ENCODE measurements at places on chromosomes 13 and 19. TPM values are rescaled to one million over a fixed set of nuclear protein-coding genes. Genes with fewer than 3 reads are reported as not detected.

DNA sequence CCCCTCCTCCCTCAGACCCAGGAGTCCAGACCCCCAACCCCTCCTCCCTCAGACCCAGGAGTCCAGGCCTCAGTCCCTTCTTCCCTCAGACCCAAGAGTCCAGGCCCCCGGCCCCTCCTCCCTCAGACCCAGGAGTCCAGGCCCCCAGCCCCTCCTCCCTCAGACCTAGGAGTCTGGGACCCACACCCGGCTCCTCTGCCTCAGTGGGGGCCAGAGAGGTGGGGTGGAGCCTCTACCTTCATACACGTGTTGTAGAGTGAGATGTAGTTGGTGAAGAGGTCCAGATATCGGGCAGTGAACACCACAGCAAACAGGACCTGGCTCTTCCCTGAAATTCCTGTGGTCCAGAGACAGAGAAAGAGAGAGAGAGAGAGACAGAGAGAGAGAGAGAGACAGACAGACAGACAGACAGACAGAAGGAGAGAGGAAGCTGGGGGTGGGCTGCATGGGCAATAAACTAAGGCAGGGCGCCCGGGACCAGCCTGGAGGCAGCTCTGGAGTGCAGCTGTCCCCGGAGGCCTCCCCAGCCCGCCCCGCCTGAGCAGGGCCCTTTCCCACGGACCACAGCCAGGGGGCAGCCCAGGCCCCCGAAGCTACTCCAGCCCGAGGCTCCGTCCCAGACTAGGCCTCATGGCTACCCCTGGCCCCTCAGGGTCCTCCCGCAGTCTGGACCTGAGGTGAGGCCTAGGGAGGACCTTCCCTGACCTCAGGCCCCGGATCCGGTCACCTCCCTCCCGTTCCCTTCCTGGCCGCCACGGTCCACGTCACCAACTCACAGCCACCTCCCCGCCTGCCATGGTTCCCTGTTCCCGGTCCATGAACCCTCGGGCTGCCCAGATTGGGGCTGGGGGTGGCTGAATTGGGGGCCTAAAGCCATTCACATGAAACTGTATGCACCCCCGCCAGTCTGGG is 907 bp downstream of the KDELR1 start:
- peak overlapping the region; percentile 89 for H3K4me3 ChIP-seq
- H3K36me3 ChIP-seq, result peaks cover 22% of the 10 kb centered on the region
- DNase-seq, result peak; percentile 60
- peaks cover 34% of the 10 kb centered on the region for H3K4me1 ChIP-seq
- peaks cover 10% of the 10 kb centered on the region for H3K27me3 ChIP-seq

Gene CAMSAP3
- 0.19 TPM for total RNA-seq

Gene STAP2
- 2.4 TPM for total RNA-seq

Gene PNMA8C
- total RNA-seq, result not detected

DNA sequence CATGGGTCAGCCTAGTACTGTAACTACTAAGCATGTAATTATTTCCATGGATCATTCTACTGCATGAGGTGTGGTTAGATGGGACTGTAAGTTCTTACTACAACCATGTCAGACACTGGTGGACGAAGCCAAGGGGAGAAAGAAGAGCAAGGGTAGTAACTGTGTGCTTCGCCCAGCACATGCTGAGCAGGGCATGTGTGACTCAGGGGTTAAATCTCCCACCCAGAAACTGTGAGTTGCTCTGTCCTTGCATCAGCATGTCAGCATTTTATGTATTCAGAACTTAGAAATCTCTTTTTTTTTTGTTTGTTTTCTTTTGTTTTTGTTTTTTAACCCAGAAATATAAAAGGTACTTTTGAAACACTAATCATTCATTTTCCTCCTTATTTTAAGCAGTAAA is 436.6 kb upstream of the KLF12 start:
- peaks cover 12% of the 10 kb centered on the region for H3K27me3 ChIP-seq
- no peak for DNase-seq
- H3K36me3 ChIP-seq, result no peaks in the 10 kb centered on the region

GRCh38 chr19:34503531-34504272 is 22.1 kb downstream of the WTIP start:
- H3K4me1 ChIP-seq, result peaks cover 12% of the 10 kb centered on the region
- no peaks in the 10 kb centered on the region for H3K27me3 ChIP-seq
- H3K4me3 ChIP-seq, result no peak overlapping the region
- no peaks in the 10 kb centered on the region for H3K36me3 ChIP-seq
- H3K27ac ChIP-seq, result no peak overlapping the region

Gene ZIC5
- not detected for total RNA-seq

DNA sequence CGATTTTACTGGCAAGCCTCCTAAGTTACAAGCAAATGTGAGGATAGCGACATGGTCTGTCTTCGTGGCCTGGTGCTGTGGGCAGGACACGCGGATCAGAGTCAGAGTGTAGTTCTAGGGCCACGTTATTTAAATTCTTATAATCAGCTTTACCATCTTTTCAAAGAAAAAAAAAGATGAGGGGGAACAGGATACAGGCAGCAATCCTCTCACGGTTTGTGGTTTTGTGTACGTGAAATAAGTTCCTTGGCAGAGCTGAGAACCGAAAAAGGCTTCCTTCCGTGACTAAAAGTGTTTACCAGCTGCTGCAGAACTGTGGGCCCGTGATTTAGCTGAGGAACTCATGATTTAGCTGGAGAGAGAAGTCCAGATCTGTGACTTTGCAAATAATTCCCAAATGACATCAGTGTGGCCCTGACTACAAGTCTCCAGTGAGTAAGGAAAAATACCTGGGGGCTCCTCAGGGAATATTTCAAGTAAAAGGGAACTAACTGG is 27.2 kb downstream of the RCBTB2 start:
- no peaks in the 10 kb centered on the region for H3K36me3 ChIP-seq
- H3K4me3 ChIP-seq, result no peak overlapping the region
- no peaks in the 10 kb centered on the region for H3K27me3 ChIP-seq
- peaks cover 60% of the 10 kb centered on the region for H3K4me1 ChIP-seq

GRCh38 chr13:89786531-89786930 is 1561.0 kb upstream of the MIR17HG start:
- DNase-seq, result no peak
- H3K4me3 ChIP-seq, result no peak overlapping the region
- no peaks in the 10 kb centered on the region for H3K36me3 ChIP-seq
- no peaks in the 10 kb centered on the region for H3K4me1 ChIP-seq

Measured in CD4-positive, alpha-beta memory T cell (primary cell).